Kasumi-1 (cell line): ENCODE measurements at places on chromosomes 1 and 21.

- no peak for DNase-seq
Observed at GRCh38 chr1:10675813-10676212, 120.6 kb downstream of the CASZ1 start.

- no peak for DNase-seq
Observed at GRCh38 chr1:2543543-2544092, 12.6 kb upstream of the TNFRSF14 start.

DNA sequence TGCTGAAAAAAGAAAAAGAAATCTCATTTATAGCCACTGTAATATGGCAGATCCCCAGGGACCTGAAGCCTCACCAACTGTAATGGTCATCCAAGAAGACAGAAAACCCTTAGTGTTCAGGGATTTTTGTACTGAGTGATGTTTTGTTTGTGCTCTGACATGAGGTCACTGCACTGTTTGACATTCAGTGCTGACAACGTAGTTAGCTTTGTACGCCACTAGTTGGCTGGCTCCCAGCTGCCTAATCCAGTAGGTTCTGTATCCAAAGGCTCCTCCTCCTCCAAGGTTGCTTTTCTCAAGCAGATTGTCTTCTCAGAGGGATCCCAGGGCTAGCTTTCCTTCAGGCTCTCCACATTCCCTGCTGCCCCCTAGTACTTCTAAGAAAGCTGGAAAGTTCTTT is 9.5 kb upstream of the YRDC start:
- DNase-seq = no peak

DNA sequence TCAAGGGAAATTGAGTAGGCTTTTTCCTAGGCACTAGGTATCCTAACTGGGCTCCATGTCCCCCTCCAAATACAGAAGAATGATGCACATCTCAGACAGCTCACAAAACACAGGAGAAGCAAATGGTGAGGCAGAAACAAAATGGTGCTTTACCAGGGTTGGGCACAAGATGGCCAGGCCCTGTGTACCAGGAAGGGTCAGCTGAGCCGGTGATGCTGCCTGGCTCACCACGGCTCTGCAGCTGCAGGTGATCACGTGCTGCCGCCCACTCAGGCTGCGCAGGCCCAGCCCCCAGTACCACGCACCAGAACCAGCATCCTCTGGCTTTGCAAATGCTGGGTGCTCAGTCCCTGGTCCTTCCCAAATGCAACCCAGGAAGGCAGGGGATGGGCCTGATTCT is 993 bp upstream of the DSCAM start:
- DNase-seq = no peak

DNA sequence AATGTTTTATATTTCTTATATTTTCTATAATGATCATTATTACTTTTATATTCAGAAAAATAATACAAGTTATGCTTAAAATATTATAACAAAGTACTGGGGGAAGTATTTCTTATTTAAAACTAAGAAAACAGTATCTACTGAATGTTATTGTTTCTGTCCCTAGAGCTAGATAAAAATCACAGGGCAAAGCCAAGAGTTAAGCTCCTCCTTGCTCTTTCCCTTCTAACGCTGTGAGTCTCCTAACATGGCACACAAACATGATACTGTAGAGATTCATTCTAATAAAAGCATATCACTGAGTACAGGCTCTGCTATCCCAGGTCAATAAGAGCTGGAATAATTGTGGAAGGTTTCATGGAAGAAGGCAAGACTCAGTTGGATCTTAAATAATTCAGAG is 53.4 kb downstream of the PTPN14 start:
- no peak for DNase-seq

GRCh38 chr1:110136911-110137310 is 13.4 kb upstream of the SLC6A17 start:
- no peak for DNase-seq

DNA sequence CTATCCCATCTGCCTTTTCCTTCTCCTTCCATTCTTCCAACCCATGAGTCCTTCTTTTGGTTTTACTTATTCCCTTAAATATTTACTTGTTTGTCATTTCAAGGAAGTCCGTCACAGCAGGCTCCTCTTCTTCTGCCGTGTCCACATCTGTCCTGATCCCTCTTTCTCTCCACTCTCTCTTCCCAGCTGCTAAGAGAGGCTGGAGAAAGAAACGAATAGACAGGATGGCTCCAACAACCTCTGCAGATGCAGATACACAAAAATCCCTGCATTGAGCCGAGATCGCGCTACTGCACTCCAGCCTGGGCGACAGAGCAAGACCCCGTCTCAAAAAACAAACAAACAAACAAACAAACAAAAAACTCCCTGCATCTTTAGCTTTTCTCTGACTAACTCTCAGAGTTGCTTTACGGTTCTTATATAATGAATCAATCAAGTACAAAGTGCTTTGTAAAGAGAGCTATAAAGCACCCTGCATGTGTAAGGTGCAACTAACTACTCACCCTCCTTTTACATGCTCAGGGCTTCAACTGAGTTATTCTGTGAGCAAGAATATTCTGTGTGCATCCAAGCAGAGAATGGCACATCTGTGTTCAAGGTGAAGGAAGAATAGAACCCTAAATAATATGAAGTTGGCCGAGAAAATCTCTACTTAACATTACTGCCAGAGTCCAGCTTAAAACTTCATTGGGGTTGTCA is 3.8 kb upstream of the SAMD13 start:
- no peak for DNase-seq

DNA sequence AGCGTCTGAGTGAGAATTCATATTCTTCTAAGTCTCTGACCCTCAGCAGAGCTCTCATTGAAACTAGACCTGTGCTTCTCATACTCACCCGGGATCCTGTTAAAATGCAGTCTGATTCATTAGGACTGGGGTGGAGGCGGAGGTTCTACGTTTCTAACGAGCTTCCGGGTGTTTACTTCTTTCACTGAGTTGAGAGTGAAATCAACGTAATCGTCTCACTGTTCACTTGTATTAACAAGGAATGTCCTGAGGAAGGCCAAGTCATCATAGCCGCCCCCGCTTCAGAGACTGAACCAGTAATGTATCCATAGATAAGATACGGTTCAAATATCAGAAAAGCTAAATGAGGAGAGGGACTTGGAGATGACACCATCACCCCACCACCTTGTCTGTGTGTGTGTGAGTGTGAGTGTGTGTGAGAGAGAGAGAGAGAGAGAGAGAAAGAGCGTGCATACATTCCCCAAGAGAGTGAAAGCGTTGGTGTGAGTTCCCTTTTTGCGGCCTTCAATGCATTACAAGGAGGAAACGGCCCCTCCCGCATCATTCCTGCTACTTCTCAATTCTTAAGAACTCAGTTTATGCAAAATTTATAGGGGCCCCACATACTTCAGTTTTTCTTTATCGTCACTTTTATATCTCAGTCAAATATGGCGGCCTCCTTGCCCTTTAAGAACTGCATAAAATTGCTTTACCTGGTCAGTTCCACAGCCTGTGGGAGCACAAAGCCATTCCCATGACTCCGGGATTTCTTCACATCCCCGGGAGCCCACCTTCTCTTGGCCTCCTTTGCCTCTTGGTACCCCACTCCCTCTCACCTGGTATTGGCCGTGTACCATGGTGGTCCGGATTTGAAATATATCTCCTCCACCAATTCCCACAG is 19.8 kb downstream of the KMO start:
- peak; percentile 83 for DNase-seq

GRCh38 chr1:99645203-99645602 is 710 bp upstream of the PALMD start:
- no peak for DNase-seq

DNA sequence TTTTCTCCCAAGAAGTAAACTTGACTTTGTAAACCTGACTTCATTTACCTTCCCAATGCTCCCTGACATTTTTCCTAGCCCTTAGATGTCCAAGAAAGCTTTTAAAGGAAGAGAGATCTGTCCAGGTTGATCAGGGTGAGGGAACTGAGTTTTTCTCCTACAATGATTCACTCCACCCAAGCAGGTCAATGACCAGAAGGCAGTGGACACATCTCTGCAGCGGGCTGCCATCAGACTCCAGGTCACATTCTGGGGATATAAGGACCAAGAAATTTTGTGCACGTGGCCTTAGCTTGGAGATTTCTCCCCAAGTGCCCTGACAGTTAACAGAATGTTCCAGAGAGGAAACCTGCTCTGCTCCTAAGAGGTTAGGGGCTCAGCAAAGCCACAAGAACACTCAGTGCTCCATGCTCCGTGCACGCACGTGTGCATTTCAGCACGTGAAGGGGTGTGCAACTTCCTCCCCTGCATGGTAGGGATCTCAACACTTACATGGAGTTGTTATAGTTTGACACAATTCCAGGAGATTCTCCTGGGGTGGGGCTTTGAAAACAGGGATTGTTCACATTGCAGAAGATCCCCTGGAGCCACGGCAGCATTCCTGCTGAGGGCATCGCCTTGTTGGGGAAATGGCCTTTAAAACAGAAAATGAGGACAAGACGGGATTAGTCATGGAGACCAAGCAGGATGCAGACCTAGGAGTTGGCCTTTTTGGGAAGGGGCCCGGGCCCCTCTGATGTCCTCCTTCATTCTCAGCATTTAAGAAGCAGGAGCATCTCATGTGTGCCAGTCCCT is 9.8 kb downstream of the ABCA4 start:
- DNase-seq = no peak

DNA sequence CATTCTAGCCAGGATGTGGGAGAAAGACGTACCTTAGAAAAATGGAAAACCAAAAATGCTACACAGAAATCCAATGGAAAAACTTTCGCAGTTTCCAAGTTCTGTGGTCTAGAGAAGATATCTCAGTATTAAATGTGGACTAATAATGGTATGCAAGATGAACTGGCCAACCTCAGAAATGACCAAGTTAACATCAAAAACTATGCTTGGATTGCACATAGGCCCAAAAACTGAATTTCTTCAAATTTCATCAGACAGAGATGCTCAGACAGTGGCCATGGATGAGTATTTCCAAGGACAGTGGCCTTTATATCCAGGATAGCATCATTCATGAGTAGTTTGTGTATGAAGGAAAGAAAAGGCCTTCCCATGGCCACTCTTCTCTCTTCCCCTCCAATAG is 132.2 kb downstream of the TIAM1 start:
- DNase-seq = no peak

DNA sequence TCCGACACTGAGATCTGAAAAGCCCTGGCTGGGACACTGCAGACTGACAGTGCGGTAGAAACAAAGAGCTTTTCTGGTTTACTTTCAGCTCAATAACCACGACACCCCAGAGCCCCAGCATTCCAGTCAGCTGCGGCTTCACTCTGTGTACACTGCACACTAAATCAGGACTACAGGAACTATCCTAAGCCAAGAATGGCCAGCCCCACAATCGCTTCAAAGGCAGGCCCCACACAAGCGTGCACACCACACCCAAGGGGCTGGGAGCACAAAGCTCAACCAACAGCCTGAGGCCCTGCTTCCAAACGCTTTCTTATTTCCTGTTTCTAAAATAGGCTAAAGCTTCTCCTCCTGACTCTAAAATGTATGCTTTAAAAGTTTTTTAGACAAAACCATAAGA is 28.4 kb downstream of the URB1 start:
- DNase-seq = peak; percentile 48

GRCh38 chr21:42513985-42514882 is 582 bp downstream of the SLC37A1 start:
- DNase-seq = peak; percentile 27

DNA sequence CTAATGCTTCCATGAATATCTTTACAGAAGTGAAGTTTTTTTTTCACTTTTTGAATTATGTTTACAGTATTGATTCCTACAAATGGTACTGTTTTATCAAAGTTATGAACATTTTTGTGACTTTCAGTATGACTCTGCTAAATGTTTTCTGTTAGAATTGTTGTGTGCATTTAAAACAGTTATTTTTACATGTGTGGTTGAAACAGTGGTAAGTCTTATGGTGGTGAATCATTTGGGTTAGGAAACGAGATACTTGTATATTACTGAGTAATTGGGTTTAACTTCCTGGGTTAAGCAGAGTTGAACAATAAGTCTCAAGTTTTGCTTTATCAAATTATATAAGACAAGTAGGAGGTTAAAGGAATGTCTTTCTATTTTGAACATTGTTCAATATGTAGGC is 66.8 kb downstream of the VPS13D start:
- DNase-seq = peak; percentile 6

DNA sequence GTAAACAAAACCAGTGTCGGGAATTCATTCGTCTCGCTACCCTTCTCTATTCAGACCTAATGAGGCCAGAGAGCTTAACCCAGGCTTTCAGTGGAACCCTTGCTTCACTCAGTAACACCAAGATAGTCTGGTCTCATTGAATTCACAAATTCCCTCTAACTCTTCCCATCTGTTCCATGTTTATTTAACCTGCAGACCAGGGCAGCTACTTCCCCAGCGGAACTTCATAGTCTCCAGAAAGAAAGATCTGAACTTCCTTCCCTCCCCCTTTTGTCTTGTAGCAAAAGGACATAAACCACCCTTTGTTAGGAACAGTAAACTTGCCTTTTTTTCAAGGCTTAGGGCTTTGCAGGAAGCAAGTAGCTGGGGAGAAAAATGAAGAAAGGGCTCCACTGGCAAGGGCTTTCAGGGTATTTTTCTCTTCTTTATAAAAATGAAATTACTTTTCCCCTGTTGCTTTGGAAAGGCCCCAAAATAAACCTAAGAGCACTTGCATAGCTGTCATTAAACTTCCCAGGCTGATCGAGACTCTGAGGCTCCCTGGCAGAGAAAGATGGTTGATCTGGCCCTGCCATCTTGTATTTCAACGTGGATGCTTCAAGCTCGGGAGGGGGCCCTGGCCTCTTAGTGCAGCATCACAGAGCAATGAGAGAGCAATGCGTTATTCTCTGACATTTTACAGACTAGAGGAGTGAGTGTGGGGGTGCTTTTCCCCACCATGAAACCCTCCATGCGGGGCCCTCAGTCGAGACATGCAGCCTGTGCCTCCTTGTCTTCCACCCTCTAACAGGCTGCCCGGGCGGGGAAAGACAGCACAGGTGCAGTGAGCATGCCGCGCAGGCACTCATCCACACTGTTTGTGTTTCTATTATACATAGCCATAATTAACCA is 30.0 kb downstream of the MIS18A start:
- no peak for DNase-seq

- DNase-seq = peak; percentile 39
Observed at GRCh38 chr1:1004780-1005697, 5.1 kb upstream of the HES4 start.

GRCh38 chr1:87816646-87817045 is 488.0 kb downstream of the LMO4 start:
- DNase-seq = no peak

- no peak for DNase-seq
Observed at GRCh38 chr1:183278739-183279591, 92.9 kb downstream of the LAMC2 start.

DNA sequence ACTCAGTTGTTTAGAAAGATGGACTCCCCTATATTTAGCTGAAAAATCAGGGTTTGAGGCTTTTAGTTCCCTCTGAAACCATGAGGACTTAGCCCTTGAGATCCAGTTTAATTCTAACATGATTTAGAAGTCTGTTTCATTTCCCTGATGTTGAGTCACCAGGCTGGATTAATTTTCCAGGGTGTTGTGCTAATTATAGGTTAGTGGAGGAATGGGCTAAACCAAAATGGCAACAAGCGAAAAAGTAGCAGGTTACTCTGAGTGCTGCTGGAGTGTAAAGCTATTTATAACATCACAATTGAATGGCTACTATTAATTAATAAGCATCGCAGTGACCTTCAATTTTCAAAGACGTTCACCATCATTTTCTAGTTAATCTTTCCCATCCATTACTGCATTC is 15.5 kb upstream of the USP24 start:
- DNase-seq = no peak

- DNase-seq = no peak
Observed at GRCh38 chr1:184253921-184254320, 132.9 kb upstream of the C1orf21 start.

GRCh38 chr1:221736714-221737113 is 5.2 kb downstream of the DUSP10 start:
- no peak for DNase-seq
